ENCODE measurements at places on chromosomes 5 and 9.

- DNase-seq: no peak
Measured at GRCh38 chr5:51664491-51665250, 281.4 kb downstream of the ISL1 start.

GRCh38 chr9:121685795-121686377 lies 34.5 kb downstream of the DAB2IP start:
- no peak for DNase-seq

DNA sequence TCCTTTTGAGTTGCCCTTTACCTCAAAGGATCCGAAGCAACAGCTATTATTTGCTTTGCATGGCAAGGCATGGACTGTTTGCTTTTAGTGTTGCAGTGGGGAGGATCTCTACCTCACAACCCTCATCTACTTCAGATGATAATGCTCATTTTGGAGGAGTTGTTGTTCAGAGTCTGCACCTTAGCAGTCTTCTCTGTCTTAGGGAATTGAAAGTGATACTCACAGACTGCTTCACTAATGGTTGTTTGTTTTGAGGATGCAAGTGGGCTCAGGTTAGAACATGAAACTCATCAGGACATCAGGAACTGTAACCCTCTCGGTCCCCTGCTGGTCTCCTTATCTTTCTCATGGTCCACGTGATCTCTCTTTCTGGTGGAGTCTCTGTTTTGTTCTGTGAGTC lies 172.9 kb upstream of the ANKH start:
- no peak for DNase-seq

GRCh38 chr9:123928533-123929176 lies 1.3 kb downstream of the DENND1A start:
- peak; percentile 30 for DNase-seq

GRCh38 chr5:110853267-110853666 lies 114.5 kb downstream of the SLC25A46 start:
- no peak for DNase-seq

DNA sequence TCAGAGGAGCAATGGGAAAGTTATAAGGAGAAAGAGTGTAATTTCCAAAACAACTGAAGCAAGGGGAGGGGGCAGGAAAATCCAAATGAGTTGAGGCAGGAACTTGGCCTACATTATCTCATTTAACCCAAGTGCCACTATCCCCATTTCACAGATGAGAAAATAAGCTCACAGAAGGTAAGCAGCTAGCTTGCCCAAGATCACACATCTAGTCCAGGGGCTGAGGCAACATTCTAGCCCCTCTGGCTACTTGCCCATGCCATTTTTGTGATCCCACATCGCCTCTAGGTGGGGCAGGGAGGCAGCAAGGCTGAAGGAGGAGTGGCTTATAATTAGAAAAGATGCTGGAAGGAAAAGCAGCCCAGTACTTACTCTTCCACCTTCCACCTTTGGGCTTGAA lies 2.6 kb upstream of the PSIP1 start:
- no peak for DNase-seq

GRCh38 chr5:159402311-159402710 lies 72.0 kb upstream of the IL12B start:
- no peak for DNase-seq

DNA sequence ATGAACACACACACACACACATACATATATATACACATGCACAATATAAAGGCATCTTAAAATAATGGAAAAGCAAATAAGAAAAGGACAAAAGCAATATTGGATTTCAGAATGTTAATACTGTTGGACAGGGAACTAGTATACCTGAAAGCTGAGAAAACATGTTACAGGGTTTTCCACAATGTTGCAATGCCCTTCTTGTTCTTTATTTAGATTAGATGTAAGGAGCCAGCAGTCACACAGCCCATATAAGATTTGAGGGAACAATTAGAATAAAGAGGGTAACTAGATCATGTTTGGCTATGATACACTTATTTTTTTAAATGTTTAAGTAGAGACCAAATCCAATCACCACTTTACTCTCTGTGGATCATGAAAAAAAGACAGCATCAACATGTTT lies 61.7 kb downstream of the SH3TC2 start:
- no peak for DNase-seq

- DNase-seq: no peak
Measured at GRCh38 chr9:20417373-20418080, 204.8 kb downstream of the MLLT3 start.

GRCh38 chr9:131500377-131500776 lies 2.3 kb upstream of the POMT1 start:
- no peak for DNase-seq

GRCh38 chr9:65449423-65449822 lies 164.4 kb upstream of the FOXD4L5 start:
- no peak for DNase-seq

GRCh38 chr5:565782-566440 lies 41.7 kb upstream of the SLC9A3 start:
- no peak for DNase-seq

DNA sequence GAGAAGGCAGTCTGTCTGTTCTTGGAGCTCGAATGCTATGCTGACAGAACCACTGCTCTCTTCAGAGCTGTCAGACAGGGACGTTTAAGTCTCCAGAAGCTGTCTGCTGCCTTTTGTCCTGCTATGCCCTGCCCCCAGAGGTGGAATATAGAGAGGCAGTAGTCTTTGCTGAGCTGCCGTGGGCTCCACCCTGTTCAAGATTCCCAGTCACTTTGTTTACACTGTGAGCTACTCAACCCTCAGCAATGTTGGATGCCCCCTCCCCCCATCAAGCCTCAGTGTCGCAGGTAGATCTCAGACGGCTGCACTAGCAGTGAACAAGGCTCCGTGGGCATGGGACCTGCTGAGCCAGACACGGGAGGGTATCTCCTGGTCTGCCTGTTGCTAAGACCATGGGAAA lies 344.2 kb downstream of the TMEM161B start:
- no peak for DNase-seq

DNA sequence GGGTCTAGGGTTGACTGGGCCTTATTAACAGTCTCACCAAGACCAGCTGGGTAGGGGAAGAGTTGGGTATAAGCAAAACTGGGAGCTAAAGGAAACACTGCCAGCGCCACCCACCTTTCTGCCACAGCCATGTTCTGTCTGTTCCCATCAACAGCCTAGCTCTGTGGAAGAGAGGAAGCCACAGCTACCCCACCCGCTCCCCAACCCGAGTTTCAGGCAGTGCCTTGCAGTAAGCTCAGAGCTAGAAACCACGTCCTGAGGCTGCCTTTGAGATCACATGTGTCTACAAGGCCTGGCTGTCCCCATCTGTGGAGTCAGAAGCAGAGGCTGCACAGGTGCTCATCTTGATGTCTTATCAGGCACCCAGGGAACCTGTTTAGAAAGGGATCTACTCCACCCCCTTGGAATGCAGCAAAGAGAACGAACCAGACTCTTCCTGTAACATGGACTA lies 15.3 kb downstream of the HNRNPH1 start:
- no peak for DNase-seq

DNA sequence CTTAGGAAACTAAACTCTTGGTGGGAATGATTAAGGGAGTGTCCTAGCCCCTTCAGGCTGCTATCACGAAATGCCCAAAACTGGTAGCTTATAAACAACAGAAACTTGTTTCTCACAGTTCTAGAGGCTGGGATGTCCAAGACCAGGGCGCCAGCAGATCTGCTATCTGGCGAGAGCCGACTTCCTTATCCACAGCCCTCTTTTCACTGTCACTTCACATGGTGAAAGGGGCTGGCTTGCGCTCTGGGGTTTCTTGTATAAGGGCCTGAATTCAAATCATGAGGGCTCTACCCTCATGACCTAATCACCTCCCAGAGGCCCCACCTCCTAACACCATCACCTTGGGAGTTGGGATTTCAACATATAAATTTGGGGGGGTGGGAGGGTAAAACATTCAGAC lies 49.1 kb downstream of the IPPK start:
- DNase-seq: no peak

DNA sequence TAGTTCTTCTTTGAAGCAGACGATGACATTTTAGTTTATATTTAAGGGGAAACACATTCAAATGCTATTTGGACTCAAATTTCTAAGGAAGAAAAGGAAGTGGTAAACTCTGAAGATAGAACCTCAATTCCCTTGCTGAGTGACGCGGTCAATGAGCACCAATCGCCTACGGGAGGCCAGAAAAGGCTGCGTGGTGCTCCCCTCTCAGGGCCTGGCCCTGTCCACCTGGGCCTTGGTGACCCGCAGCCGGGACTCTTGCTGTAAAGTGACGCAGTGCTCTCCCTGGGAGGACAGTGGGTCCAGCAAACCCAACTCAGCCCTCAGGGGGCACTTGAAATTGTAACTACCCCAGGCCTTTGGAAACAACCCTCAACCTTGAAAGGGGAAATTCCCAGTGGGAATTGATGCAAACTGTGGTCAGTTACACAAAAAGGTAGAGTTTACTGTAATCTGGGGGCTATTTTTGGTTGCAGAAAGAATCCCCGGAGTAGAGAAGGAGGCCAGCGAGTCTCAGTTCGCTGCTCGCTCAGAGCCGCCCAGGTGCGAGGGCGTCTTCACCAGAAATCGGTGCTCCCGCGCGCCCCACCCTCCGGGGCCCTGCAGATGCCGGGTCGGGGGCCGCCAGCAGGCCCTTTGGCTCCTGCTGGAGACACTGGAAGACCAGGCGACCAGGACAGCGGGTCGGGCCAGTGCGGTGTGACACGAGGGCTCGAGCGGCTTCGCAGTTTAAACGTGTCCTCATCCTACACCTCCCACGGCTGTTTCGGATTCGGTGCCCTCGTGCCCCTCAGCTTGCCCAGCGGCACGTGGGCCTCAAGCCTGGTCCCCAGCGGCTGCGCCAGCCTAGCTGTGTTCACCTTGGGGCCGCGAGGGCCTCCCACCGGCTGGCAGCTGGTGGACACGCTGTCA lies 1.4 kb upstream of the ANKRD33B start:
- DNase-seq: peak; percentile 75

DNA sequence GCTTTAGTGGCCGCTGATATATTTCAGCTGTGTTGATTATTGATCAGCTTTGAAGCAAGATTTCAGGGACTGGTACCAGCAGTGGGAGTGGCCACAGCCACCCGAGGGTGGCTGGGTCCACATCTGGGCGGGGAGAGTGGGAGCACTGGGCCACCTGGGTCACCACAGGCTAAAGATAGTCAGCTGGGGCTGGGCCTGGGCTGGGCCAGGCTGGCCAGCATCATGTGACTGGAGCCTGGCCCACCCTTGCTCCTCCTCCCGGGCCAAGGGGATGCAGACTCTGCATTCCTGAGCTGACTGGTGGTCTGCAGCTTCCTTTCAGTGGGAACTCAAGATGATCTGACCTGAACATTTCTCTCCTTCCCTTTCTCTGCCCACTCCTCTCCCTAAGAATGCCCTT lies 27.1 kb downstream of the LARP1 start:
- DNase-seq: no peak

DNA sequence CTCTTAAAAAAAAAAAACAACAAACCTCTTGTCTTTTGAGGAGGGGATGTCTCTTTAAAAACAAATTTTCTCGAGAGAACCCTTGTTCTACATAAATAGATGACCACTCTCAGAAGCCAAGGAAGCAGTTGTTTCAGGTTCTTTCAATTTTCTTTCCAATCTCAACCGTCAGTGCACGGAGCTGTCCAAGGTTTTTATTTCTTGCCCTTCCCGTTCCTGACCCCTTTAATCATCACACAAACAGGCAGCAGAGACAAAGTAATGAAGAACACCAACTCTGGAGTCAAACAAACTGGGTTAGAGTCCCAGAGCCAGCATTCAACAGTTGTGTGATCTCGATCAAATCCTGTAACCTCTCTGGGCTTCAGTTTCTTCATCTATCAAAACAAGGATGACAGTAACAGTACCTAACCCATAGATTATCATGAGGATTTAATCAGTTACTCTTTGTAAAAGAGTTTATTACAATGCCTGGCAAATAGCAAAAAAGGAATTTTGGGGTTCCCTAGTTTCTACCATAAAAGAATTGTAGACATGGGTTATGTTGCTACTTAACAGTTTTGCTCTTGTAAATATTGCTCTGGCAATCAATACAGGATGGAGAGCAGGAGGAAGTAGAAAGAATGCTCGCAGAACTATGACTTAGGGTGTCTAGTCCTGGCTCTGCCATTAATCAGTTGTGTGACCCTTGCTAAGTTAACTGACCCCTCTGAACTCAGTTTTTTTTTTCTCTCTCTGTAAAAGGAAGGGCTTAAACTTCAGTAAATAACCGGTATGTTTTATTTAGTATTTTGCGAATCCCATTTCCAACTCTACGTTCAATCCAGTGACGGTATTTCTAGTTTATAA lies 1.0 kb upstream of the NIM1K start:
- DNase-seq: no peak

GRCh38 chr9:16884952-16885513 lies 14.6 kb upstream of the BNC2 start:
- DNase-seq: no peak

- no peak for DNase-seq
Measured at GRCh38 chr5:145685417-145685816, 149.7 kb downstream of the PRELID2 start.

- DNase-seq: no peak
Measured at GRCh38 chr5:80141147-80141671, 106.1 kb downstream of the THBS4 start.

- no peak for DNase-seq
Measured at GRCh38 chr5:59423021-59423420, 470.5 kb downstream of the PDE4D start.

DNA sequence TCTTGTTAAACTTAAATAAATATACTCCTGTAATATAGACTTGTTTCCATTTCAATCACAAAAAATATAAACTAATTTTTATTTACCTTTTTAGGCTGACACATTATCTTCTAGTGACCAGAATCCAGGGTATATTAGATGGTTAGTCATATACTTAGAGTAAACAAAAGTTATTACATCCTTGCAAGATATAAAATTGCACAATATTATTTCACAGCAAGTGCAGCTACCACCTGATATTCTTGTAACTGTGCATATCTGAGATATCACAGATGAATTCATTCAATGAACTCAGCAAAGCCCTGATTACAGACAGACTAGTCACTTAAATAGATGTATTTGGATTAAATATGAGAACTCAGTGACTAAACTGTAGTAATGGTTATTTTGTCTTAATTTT lies 25.6 kb upstream of the ARRDC3 start:
- no peak for DNase-seq

DNA sequence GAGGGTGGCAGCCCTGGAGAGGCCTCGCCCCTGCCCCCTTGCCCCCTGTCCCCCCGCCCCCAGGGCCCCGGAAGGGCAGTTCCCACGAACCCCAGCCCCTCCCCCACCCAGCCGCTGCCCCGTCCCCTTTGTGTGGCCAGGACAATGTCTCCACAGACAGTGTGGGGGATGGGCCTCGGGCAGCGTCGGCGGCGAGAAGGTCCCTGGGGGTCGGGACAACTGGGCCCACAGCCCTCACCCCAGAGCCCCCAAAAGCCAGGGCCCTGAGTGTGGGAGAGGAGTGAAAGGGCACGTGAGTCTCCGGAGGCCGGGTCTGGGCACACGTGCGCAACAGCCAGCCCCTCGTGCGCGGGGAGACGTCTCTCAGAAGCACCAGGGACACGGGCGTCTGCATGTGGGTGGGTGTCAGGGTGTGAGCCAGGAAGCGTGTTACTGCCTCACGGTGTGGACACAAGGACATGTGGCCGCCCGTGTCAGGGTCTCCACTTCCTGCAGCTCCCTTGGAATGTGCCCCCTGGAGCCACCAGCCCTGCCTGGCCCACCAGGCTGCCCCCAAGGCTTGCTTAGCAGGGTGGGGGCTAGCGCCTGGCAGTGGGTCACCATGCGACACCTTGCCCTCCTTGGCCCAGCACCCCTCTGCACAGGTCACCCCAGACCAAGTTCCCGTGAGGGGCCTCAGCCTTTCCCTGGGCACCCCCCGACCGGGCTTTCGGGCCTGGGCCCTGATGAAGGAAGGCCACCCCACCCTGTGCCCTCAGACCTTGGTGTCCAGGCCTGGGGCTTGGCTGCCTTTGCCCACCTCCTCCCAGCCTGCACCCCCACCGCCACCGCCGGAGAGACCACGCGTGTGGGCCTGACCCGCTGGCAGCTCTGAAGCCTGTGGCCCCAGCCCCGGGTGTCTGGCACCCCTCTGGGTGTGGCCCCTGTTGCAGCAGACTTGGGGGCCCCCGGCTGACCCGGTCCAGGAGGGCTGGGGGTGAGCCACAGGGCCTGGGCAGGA lies 12.8 kb upstream of the NRARP start:
- DNase-seq: peak; percentile 2
